ENCODE measurements at places on chromosomes 5 and 9. TPM values are rescaled to one million over a fixed set of nuclear protein-coding genes. Genes with fewer than 3 reads are reported as not detected.

GRCh38 chr9:109238125-109238524 is 71.1 kb upstream of the FRRS1L start:
- DNase-seq = no peak

DNA sequence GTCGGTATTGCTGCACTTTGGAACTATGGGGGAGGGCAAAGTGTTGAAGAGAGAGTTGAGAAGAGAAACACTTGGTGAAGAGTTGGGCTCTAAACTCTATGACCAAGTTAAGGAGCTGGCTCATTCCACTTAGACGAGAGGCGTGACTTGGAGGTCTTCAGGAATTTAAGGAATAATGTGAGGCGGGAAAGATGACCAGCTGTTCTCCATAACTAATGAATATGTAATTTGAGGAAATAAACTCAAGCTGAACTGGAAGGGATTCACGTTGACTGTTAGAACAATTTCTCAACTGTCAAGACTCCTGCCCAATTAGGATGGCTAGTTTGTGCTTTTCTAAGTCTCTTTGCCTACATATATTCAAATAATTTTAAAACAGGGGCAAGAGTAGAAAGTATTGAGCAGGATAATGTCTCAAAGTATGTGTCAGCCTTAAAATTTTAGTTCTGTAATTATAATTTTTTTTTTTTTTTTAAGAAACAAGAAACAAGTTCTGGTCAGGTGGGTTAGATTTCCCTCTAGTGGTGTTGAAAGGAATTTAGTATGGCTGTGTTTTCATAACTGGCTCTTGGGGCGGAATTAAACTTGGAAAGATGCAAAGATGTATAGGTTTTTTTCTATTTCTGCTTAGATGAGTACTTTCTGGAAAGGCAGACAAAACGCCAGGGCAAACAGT is 33.4 kb downstream of the TMEM252 start:
- DNase-seq = peak; percentile 71

DNA sequence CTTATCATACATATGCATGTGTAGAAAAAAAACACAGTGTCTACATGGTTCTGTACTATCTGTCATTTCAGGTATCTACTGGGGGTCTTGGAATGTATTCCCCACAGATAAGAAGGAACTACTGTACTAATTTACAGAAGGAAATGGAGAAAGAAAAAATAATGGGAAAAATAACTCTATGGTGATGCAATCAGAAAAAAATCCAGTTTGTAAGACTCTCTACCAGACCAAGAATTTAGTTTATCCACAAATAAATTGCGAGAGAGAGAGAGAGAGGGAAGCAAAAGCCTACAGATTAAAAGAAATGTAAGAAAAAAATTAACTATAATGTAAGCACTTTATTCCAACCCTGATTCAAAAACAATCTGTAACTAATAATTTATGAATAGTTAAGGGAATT is 708.6 kb upstream of the ZNF608 start:
- DNase-seq = peak; percentile 52

The ACSL6 gene
- 0.02 TPM for polyA plus RNA-seq

The PCDHGB2 gene
- polyA plus RNA-seq = 5.7 TPM

- DNase-seq = no peak
Measured at GRCh38 chr9:105313238-105313637, 68.8 kb downstream of the SLC44A1 start.

DNA sequence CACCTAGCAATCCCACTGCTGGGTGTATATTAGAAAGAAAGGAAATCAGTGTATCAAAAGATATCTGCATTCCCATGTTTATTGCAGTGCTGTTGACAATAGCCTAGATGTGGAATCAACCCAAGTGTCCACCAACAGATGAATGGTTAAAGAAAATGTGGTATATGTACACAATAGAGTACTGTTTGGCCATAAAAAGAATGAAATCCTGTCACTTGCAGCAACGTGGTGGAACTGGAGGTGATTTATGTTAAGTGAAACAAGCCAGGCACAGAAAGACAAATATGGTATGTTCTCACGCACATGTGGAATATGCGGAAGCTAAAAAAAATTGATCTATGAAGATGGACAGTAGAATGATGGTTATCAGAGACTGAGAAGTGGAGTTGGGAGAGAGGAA is 221.6 kb upstream of the DAP start:
- no peak for DNase-seq

DNA sequence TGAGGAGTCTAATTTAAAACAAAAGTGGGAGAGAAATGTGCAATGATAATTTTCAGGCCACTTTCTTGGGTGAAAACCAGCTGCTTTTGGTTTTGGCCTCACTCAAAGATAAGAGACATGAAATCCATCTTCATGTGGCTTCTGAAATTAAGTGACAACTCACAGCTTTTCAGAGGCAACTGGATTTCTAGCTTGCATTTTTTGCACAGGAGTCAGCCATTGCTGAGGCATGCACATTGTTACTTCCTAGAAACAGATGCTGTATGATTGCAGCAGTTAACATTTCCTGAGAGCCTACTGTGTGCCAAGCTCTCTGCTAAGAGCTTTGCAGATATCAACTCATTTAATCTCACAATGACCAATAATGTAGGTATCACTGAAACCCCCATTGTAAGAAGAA is 562.6 kb downstream of the NR2F1-AS1 start:
- no peak for DNase-seq
